ENCODE measurements at places on chromosomes 11 and 22. TPM values are rescaled to one million over a fixed set of nuclear protein-coding genes. Genes with fewer than 3 reads are reported as not detected.

- no peak for DNase-seq
Measured at GRCh38 chr22:19567157-19568009, 43.2 kb upstream of the CLDN5 start.

The DMC1 gene
- 1.7 TPM for total RNA-seq

- DNase-seq, result no peak
Measured at GRCh38 chr11:108666373-108666772, 1.5 kb downstream of the DDX10 start.

The BACE1 gene
- 20.8 TPM for total RNA-seq

DNA sequence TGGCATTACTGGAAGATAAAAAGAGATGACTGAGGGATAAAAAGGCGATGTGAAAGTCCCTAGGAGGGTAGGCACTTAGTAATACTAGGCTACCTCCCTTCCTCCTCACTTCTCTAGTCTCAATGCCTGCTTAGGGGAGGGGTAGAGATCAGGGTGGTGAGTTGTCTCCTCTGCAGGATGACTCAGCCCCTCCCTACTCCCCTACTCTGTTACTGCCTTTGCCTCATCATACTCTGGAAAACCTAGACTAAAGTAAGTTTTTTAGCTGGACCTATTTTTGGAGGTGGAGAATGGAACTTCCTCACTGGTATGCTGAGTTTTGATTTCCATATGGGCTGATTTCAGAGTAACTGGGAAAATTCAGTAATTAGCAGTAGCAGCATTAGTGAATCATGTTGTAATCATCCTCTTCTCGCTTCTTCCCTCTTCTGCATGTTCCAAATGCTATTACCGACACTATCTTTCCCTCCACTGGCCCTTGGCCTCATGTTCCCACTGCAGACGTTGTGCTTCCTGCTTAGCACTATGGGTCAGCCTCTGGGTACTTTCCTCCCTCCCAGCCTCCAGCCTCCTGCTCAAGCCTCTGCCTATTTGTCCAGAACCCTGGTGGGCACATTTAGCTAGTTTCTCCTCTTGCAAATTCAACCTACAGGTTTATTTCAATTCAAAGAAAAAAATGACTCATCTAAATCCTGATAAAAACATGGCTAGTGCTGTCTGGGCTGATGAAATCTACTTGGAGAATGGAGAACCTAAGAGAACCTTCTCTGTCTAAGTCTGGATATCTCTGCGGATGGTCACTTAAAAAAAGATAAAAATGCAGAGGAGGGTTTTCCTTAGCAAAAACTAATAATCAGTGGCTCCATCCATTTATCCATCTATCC is 281.7 kb downstream of the ST3GAL4 start:
- no peak for DNase-seq

- no peak for DNase-seq
Measured at GRCh38 chr22:44625981-44626687, 75.9 kb upstream of the PRR5 start.

The CDC42EP2 gene
- total RNA-seq, result 39.9 TPM

The SLC5A1 gene
- not detected for total RNA-seq

DNA sequence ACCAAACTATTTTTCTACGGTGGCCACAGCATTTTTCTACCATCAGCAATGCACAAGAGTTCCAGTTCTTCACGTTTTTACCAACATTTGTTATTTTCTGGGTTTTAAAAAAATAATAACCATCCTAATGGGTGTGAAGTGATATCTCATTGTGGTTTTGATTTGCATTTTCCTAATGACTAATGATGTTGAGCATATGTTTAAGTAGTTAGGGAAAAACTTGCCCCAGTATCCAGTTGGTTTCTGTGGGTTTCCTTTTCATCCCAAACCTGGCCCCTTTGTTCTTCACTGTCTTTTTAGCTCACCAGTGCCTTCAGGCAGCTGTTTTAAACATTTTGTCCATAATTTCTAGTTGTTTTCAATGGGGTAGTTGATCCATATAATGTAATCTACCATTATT is 14.7 kb upstream of the PTS start:
- no peak for DNase-seq

The KCNA4 gene
- total RNA-seq, result not detected

DNA sequence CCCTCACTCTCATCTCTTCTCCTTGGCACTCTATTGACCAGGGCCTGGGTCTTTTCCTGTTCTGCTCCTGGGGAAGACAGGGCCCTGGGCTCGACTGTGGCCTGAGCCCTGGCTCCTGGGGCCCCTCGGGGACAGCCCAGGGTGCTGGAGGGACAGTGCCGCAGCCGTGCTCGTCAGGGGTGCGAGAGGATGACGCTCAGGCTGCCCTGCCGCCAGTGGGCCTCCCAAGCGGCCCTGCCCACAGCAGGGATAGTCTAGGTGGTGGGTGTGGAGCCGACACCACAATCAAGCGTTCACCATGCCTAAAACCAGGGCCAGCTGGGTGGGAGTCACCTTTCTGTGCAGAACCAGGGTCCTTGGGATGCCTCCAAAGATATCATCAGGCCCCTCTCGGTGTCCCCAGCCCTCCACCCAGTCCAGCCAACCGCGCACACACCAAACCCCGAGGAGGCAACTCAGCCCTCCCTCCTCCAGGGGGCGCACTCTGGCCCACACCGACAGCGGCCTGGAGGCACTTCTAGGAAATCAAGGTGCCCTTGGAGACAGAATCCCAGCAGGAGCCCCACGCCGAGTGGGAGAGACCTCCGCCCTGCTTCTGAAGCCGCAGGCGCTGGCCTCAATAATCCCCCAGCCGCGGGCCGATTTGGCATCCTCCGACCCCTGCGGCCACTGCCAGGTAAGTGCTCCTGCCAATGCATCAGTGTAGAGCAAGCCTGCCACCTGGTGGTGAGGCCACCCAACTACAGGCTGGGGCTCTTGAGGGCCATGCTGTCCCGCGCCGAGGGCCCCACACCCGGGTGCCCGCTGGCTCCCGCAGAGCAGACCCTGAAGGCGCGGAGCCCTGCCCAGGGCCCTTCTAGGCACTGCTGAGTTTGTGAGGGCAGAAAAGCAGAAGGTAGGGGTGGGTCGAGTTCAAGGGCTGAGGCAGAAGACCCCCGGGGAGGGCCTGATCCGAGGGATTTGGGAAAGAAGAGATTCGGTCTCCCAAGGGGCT is 496.4 kb downstream of the BUD13 start:
- no peak for DNase-seq

DNA sequence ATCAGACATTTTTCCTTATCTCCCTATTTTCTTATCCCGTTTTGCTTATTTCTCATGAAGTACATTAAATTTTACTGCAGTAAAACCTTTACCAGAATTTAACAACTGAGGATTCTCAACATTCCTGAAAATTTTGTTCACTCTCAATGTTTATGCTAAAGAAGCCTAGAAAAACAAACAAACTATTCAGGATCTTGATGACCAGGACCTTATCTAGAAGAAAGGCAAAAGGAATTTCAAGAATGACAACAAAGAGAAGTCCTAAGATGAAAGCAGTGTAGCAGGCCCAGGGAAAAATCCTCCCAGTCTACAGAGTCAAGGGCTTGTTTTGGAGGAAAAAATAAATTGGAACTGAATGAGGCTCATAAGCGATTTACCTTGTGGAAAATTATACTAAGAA is 283.3 kb upstream of the ARHGAP42 start:
- no peak for DNase-seq

DNA sequence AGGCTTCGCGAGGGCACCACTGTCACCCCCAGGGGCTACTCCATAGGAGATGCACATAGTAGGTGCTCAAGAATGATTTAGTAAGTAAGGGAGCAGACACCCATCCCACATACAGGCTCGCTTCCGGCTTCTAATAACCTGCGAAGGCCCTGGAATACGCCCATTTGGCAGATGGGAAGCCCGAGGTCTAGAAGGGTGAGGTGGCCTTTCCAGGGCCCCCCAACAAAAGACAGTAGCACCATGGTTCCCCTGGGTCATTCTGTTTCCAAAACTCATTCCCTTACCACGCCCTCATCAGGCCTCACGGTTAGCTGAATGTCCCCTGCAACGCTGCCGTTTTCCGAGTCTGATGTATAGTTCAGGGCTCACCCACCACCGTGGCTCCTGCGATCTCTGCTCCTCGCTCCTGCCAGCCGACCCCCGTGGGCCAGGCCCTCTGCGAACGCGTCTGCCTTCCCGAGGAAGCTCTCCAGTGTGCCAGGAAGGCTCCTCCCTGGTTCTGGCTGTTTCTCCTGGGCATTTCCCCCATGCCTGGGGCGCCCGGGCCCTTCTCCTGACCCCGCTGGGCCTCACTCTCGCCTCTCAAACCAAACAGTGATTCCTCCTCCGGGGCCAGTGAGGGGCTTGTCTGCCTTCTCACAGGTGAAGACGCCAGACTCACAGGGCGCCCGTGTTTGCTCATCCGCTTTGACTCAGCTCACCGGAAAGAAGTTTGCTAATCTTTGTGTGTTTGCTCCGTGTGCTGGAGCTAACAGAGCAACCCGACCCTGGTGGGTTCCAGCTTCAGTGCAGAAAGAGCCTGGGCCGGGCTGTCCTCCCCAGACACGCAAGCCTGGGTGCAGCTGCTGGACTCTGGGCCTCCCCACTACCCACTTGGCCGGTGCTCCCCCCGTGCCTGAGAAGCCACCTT is 86.6 kb downstream of the RTL6 start:
- DNase-seq, result no peak

DNA sequence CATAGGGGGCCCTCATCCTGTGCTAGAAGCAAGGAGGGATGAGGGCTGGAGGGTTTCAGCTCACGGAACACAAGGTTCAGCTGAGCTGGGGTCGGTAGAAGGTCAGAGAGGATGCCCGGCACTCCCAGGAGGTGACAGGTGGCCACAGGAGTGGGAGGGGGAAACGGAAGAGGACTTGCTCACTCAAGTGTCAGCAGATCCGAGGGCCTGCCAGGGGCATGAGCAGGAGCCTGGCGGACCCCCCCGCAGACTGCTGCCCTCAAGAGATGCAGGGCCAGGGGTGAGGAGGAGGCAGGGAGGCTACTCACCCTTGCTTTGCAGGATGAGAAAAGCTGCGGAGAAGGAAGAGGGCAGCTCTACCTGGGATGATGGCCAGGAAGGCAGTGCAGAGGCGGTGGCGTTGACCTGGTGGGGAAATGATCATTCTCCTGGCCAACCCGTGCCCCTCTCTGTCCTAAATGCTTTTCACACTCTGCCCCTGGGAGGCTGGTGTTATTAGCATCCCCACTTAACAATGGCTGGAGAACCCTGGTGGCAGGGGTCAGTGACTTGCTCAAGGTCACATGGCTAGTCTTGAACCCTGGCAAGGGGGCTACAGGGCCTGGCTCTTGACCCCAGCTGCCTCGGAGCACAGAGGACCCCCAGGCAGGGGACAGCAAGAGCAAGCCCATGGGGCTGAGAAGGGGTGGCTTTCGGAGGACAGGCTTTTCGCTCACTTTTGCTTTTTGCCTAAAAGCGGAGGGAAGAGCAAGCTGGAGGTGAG is 30.1 kb upstream of the CSNK1E start:
- peak; percentile 81 for DNase-seq

The PIWIL4 gene
- 3.7 TPM for total RNA-seq

GRCh38 chr22:20656902-20657836 is 116.7 kb upstream of the SERPIND1 start:
- DNase-seq, result peak; percentile 19

The CHADL gene
- total RNA-seq, result 12.8 TPM

DNA sequence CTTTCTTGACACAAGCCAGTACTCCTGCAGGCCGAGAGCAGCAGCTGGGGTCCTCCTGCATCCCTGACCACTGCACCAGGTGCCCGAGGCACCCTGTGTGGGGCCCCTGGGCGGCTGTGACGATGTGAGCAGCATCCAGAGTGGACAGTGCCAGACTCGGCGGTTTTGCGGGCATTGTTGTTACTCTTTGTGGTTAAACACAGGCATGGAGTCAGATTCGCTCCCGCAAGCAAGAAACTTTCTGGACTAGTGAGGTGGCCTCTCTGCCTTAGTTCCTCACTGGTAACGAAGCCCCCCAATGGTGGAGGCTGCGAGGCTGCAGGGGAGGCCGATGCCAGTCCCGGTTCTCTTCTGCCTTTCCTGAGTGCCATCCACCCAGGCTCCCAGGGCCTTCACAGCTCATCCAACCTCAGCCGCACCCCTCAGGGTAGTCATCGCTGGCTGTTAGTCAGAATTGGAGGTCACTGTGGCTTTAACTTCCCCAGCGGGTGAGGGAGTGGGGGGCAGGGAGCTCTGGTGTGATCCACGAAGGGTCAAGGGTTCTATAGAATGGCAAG is 3.7 kb upstream of the CLDN5 start:
- no peak for DNase-seq

The OR8A1 gene
- not detected for total RNA-seq

GRCh38 chr11:94604482-94604881 is 37.3 kb downstream of the PIWIL4 start:
- DNase-seq, result no peak

DNA sequence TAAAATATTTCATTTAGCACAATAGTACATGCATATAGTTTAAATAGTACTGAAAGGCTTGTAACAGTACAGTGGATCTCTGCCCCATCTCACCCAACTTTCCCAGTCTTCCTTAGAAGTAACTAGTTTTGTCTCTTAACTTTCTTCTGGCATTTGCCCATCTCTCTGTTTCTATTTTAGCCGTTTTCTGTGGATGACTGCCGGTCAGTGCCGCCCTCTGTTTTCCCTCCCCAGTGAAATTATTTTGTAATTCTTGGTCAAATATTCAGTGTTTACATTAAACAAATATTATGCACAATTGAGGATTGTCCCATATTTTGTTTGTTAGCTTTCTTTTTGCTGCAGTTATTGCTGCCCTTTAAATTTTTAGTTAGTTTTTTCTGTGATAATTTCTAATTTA is 8.3 kb downstream of the PDHX start:
- no peak for DNase-seq

DNA sequence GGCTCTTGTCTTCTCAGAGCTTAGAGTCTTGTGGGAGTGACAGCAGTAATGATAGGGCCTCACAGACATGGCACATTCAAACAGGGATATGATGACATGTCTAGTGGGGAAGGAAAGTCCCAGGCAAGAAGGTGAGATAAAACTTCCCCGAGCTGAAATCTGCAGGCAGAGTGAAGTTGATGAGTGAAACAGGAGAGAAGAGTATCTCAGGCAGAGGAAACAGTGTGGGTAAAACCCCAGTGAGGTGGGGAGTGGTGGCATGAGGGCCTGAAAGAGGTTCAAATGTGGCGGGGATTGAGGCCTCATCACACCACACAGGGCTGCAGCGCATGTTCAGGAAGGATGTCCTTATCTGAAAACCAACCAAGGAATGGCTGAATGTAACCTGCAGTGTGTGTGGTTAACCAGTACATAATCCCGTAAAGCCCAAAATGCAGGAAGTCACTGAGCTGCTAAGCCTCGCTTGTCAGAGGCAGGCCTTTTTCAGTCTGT is 153.8 kb upstream of the E2F8 start:
- DNase-seq, result no peak

DNA sequence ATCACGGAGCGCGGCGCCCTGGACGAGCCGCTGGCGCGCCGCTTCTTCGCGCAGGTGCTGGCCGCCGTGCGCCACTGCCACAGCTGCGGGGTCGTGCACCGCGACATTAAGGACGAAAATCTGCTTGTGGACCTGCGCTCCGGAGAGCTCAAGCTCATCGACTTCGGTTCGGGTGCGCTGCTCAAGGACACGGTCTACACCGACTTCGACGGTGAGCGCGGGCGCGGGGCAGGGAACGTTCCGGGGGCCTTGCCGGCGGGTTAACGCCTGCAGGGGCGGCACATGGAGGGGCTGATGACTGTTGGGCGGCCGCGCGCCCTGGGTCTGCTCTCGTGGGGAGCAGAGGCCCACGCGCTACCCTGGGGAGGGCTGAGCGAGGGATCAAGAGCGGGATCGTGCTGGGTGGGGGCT is 1.0 kb downstream of the PIM3 start:
- DNase-seq, result no peak

All from esophagus muscularis mucosa (tissue), 4 donors.